Fibroblast of skin of left biceps (primary cell): ENCODE measurements at places on chromosomes 1 and 21.

DNA sequence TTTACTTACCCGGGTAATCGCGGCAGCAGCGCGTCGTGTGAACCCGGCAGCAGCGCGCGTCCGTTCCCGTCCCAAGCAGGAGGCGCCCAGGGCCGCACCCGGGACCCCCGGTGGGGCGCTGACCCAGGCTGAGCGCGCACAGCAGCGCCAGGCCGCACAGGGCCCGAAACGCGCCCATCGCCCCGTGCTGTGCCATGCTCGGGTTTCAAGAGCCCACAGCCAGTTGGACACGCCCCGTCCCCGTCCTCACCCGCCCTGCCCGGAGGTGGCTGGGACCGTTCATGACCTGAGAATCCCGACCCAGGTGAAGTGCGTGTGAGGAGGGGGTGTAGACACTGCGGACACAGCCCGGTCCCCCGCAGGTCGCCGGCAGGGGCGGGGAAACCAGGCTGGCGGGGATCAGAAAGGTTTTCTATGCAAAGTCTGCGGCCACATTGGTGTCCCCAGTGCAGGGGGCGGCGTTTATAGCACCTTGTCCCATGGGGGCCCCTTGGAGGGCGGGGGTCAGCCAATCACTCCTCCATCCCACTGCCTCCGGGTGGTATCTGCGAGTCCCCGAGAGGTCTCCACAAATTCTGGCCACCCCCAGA, at the start of gene TNFRSF18:
TNFRSF18 (minus strand) TSS at position 217 of the 590 bp plus-strand sequence; CDS start at position 196, 21 bp downstream.
- no peak for DNase-seq

DNA sequence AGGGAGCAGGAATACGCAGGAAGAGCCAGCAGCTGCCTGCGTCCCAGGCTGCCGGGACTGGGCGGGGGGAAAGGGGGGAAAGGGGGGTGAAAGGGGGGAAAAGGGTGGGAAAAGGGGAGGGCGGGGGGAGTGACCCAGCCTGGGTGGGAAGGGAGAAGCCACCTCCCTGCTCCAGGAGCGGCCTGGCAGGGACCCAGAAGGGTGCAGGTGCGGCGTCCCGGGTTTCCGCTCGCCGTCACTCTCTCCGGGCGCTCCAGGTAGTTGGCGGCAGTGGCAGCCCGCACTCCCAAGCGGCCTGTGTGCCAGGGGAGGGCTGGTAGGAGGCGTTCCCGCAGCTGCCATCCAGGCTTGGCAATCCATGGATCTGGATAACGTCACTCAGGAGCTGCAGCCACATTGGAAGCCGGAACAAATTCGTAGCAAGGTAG, 141.0 kb upstream of the NGF start:
- no peak for DNase-seq

DNA sequence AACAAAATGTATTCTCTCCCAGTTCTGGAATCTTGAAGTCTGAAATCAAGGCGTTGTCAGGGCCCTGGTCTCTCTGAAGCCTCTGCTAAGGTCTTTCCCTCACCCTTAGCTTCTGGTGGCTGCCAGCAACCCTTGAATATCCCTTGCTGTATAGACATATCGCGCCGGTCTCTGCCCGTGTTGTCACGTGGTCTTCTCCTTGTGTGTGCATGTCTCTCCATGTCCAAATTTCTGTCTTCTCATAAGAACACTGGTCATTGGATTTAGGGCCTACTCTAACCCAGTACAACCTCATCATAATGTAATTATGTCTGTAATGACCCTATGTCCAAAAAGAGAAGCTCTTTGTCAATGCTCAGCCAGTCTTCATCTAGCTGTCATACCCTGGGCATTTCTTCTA, 85.7 kb upstream of the ETS2 start:
- no peak for DNase-seq

GRCh38 chr1:154459080-154459479, 42.9 kb upstream of the TDRD10 start:
- DNase-seq: no peak

GRCh38 chr1:95127380-95127779, 10.2 kb downstream of the TLCD4 start:
- DNase-seq: no peak

GRCh38 chr1:107920561-107920960, 44.4 kb downstream of the VAV3 start:
- DNase-seq: no peak
